ENCODE measurements at places on chromosomes 3 and 15.

- DNase-seq = peak; percentile 74
These were observed 1.1 kb upstream of the VIPR1 start for GRCh38 chr3:42501321-42501680.

GRCh38 chr3:71584394-71585011, 975 bp upstream of the FOXP1 start:
- no peak for DNase-seq

- no peak for DNase-seq
These were observed 542.5 kb upstream of the UBE2E2 start for GRCh38 chr3:22660606-22661005.

- DNase-seq = no peak
These were observed 498.4 kb downstream of the FHIT start for GRCh38 chr3:60752809-60753208.

DNA sequence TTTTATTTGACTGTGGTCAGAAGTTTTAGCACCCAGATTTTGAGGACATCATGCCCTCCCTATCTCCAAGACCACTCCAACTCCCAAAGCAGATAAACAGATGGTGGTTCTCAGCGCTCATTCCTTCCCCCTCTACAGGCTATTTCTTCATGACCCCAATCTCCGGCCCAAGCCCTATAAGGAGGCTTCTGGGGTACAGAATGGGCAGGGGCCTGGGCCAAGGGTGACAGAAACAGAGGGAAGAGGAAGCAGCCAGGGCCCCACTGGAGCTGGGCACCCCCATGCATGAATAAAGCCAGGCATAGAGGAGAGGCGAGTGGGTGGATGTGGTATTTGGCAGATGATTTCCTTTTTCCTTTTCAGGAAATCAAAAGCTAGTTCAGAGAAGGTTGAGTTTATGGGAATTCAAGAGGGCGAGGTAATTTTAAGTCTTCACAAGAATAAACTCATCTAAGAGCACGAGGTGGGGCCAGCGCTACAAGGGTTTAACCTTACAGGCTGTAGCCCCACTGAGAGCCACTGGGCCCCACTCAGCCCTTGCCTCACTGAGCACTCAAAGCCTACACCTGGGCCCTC, 104.8 kb upstream of the HERC1 start:
- peak; percentile 6 for DNase-seq

GRCh38 chr3:111917300-111917699, 58.2 kb downstream of the PHLDB2 start:
- DNase-seq = no peak

DNA sequence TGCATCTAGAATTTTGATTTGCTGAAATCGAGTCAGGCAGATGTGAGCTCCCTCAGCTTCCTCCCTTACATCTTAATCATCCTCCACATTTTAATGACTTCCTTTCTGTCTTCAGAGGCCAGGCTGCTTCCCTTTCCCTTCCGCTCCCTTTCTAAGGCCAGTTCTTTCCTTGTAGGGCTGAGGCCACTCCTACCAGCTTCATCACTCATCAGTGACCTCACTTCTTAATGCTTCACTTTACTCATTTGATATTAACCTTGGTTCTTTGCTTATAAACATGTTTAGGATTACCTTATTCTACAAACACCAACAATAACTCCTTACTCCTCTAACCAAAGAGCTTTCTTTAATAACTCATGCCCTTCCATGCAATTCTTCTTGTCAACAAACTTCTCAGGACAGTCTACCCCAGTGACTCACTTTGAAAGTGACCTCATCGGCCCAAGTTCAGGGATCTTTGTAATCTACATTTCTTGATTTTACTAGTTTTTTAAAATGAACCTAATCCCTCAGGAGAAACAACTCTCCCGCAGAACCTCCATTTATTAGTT, 23.9 kb downstream of the ILDR1 start:
- DNase-seq = no peak

DNA sequence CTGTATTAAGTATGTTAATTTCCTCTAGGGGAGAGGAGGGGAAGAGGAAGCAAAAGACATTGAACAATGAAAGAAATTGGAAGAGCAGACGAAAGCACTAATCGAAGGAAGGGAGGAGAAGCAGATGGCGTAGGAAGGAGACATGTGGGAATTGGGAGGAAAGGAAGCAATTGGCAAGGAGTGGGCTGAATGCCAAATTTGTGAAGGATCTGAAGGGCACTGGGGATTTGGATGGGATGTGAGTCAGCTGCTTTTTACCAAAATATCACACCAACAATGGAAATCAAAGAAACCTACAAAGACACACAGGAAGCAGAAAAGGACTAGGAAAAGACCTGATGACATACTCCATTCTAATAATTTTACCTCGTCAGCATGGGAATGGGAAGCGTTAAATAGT, 1029.8 kb downstream of the ROBO1 start:
- peak; percentile 49 for DNase-seq

DNA sequence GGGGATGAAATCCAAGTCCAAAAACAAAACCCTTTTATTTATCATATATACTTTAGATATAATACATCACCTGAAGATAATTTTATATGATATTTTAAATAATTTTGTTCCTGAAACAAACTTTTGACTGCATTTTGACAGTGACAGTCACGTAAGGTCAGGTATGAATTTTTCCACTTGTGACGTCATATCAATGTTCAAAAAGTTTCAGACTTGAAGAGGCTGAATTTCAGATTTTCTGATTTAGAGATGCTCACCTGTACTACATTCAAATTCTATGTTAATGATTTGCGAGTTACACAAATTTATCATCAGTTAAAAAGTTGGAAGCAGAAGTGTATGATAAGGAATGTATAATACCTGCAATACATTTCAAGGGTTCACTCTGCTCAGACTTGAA, 136.1 kb upstream of the EPHA6 start:
- DNase-seq = no peak

DNA sequence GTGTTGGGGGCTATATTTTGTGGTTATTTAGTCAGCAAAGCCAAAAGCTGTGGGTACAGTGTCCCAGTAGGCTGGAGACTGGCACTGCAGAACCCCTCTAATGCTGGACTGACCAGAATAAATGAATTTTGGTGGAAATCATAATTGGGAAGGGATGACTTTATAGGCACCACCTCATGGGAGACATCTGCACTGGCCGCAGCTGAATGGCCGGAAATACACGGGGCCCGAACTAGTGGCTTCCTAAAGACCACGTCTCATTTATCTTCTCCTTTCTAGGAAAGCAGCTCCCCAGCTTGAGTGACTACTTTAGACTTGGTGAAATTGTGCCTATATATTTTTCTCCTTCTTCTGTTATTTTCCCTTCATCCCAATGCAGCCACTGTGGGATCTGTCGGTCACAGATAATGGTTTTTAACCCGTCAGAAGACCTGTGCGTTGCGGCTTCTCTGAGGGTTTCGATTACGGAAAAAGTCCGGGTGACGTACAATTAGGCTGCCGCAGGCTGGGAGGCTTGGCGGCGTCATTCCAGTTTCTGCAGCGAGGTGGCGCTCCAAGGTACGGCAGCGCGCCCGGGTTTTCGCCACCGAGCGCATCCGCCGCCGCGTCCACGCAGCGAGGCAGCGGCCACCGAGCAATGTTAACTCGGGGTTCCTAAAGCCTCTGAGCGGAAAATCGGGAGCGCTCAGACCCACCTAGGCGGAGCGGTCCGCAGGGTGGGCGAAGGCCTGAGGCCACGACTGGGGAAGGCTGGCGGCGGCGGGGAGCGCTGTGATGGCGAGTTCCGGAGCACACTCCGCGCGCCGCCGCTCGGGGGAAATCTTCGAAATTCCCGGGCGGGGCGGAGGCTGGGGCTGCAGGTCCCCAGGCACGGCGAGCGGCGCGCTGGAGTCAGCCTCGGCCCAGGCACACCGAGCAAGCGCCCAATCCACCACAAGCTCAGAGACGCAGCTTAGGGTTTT, 26.3 kb downstream of the NR2F2 start:
- DNase-seq = peak; percentile 87

GRCh38 chr3:74537164-74537563, 77.3 kb downstream of the CNTN3 start:
- no peak for DNase-seq

- no peak for DNase-seq
These were observed 11.0 kb downstream of the KAT2B start for GRCh38 chr3:20051123-20051806.

- no peak for DNase-seq
These were observed 20.4 kb downstream of the BHLHE40 start for GRCh38 chr3:4999531-5000184.

DNA sequence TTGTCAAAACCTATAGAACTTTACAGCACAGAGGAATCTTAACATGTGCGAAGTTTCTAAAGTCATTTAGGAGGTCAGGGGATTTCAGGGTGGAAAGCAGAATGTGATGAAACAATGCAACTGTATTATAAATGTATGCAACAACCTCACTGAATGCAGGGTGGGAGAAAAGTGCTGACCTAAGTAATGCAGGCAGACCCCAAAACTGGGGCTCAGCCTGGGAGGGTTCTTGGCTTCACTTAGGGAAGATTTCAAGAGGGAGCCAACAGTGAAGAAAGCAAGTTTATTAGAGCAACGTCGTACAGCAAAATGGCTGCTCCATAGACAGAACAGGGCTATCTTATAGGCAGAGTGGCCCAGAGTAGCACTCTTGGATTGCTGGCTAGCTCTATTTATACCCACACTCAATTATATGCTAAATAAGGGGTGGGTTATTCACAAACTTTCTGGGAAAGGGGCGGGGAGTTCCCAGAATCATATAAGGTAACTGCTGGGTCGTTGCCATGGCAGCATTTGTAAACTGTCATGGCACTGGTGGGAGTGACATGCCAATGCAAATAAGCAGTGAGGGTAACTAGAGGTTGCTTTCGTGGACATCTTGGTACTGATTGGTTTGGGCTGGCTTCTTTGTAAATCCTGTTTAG, 14.2 kb upstream of the CAND2 start:
- DNase-seq = no peak

- no peak for DNase-seq
These were observed 12.1 kb downstream of the NR2C2 start for GRCh38 chr3:14959359-14959943.

GRCh38 chr3:197482001-197482400, 73.8 kb downstream of the BDH1 start:
- no peak for DNase-seq

- DNase-seq = no peak
These were observed 379.4 kb downstream of the KCNH8 start for GRCh38 chr3:19527746-19528145.

DNA sequence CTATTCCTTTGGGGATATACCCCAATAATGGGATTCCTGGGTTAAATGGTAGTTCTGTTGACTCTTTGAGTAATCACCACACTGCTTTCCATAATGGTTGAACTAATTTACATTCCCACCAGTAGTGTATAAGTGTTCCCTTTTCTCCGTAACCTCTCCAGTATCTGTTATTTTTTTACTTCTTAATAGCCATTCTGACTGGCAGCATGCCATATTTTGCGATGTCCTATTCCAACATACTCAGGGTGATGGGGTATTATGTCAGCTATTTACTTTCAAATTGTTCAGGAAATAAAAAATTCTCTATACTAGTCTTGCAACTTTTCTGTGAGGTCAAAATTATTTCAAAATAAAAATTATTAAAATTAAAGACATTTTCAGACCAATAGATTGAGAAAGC, 9.1 kb upstream of the PARP14 start:
- DNase-seq = no peak

- no peak for DNase-seq
These were observed 155.6 kb upstream of the GOLIM4 start for GRCh38 chr3:168251371-168251770.

- no peak for DNase-seq
These were observed 805 bp upstream of the PARP16 start for GRCh38 chr15:65287520-65287855.

- DNase-seq = no peak
These were observed 43.7 kb upstream of the ATP2C1 start for GRCh38 chr3:130850044-130850797.

All from D341Med (cell line).